ENCODE measurements at places on chromosomes 2 and 18.

DNA sequence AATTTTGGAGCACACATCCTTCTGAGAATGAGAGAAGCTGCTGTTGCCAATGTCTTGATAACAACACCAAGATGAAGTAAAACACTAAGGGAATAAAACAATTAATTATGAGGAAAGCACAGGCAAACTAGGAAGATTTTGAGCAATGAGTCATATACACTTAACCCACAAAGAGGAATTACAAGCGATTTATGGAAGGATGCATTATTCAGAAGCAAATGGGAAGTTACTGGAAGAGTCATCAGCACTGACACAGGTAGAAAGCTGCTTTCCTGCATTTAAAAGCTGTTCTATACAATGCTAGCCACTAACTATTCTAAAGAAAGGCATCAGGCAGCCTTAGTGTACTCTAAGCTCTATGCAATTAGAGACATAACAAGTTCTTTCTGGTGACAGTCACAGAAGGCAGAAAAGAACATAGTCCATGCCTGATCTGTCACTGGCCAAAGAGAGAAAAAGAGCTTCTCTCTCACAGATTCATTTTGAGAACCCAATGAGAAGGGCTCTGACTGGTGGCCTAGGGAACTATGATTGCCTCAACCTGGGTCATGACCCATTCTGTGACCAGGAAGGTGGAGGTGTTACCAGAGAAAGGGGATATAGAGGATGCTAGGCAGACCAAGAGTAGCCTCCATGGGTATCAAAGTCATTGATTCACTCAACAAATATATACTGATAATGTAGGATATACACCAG is 45.4 kb downstream of the M1AP start:
- peak; percentile 44 for DNase-seq

DNA sequence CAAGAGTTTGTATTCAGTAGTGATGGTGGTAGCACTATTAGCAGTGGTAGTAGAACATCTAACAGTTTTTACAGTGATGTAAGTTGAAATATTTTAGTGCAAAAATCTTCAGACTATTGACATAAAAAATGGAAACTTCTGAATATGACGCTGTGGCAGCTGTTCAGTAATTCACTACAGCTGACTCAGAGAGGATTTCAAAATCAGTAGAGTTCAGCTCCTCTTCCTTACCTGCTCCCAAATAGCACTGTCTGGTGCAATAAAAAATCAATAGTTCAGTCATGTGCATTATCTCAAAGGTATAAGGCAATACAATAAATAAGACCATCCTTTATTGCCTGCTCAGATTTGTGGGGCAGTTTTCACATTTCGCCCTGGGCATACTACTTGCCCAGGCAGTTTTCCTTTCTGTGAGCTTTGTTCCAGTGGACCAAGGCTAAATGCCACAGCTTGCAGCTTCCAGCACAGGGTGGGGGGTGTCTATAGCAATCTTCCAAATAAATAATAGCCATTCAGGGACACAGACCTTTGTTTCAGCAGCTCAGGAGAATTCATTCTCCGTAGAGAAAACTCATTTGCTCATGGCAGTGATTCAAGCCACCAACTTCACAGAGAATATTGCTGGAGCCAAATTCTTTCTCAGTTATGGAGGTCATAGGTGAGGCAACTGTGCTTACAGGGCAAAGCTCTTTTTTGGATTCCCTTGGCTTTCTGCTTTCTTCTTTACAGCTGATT is 33.9 kb upstream of the GORASP2 start:
- no peak for DNase-seq

GRCh38 chr2:152762202-152762601 is 43.8 kb downstream of the ARL6IP6 start:
- peak; percentile 62 for DNase-seq

DNA sequence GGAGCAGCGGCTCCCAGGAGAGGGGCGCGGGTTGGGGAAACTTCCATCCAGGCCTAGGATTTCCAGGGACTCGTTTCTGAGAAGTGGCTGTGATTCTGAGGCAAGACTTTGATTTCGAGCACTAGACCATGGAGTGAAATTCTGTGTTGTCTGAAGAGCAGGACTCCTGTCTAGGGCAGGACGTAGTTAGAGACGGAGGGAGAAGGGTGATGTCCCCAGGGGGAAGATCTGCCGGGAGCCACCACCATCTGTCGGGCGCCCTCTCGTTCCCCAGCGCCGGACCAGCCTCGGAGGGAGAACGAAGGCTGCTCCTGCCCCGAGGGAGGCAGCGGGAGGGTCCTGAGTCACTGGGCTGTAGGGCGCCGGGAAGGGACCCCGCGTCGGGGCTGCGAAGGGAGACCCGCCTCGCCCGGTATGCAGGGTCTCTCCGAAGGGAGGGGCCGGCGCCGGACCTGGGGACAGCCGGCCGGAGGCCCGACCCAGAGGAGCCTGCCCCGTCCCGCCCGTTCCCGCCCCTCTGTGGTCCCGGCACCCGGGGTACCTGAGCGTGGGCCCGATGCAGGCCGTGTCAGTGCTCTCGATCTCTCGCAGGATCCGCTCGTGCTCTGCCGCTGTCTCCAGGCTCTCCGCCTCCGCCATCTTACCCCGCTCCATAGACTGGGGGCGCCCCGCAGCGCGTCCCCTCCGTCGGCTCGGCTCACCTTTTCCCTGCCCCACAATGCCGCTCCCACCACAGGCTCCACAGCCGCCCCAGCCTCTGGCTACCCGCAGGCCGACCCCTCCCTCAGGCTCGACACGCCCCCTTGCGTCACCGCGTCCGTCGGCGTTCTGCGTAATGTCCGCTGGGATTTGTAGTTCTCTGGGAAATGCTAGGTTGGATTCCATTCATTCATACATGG is at the start of gene EXOC6B:
Gene EXOC6B (minus strand): TSS at position 777 of the 899 bp plus-strand sequence.
- peak; percentile 66 for DNase-seq

GRCh38 chr18:285817-286216 is 18.0 kb upstream of the THOC1 start:
- DNase-seq = no peak

GRCh38 chr18:32801228-32801627 is 28.4 kb upstream of the KLHL14 start:
- DNase-seq = no peak

GRCh38 chr2:162025121-162025911 is 48.7 kb downstream of the DPP4 start:
- DNase-seq = peak; percentile 70
